ENCODE measurements at places on chromosomes 7 and 10.

DNA sequence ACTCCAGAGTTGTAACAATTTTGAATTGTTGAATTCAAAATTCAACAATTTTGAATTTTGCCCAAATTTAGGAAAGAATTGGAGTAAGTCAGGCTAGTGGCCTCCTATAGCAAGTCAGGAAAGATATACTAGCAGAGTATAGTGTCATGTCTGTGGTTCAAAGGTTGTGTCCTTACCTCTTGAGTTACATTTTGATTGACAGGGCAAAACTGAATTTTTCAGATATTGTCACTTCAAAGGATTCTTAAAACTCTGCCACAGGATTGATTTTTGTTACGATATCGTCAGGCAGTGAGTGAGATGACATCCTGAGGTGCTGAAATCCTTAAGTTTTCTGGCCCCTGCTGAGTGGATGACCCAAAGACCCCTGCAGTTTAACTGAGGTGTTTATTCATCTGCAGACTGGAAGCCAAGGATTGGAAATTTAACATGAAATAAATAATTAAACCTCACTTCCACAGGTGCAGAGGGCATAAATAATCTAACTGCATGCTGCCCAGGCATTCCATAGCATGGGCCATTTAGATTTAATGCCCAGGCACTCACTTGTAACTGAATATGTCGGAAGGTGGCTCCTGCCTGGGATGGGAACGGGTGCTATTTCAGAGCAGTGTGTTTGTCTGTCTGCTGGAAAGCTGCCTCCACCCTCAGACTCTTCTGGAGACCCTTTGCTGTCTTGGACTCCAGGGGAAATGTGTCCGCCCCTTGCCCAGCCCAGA is 50.8 kb downstream of the RBM20 start:
- H3K4me3 ChIP-seq = no peak overlapping the region
- no peaks in the 10 kb centered on the region for H3K36me3 ChIP-seq
- H3K4me1 ChIP-seq = no peaks in the 10 kb centered on the region

GRCh38 chr10:48692748-48693147 is 8.1 kb downstream of the WDFY4 start:
- H3K36me3 ChIP-seq = no peaks in the 10 kb centered on the region
- no peak overlapping the region for H3K4me3 ChIP-seq
- peaks cover 60% of the 10 kb centered on the region for H3K27me3 ChIP-seq
- DNase-seq = no peak
- no peak overlapping the region for H3K27ac ChIP-seq
- peaks cover 3% of the 10 kb centered on the region for H3K4me1 ChIP-seq

GRCh38 chr10:97782455-97783228 is 10.8 kb upstream of the SFRP5 start:
- H3K27me3 ChIP-seq = peaks cover 5% of the 10 kb centered on the region
- H3K4me3 ChIP-seq = peak overlapping the region; percentile 58
- peak overlapping the region; percentile 72 for H3K27ac ChIP-seq
- no peaks in the 10 kb centered on the region for H3K36me3 ChIP-seq
- peaks cover 23% of the 10 kb centered on the region for H3K4me1 ChIP-seq

- H3K27ac ChIP-seq = no peak overlapping the region
- H3K4me1 ChIP-seq = peaks cover 2% of the 10 kb centered on the region
- H3K36me3 ChIP-seq = no peaks in the 10 kb centered on the region
- DNase-seq = no peak
- no peaks in the 10 kb centered on the region for H3K27me3 ChIP-seq
- no peak overlapping the region for H3K4me3 ChIP-seq
Measured at GRCh38 chr10:7457478-7458316, 46.9 kb upstream of the SFMBT2 start.

- DNase-seq = no peak
- H3K4me1 ChIP-seq = peaks cover 81% of the 10 kb centered on the region
- H3K4me3 ChIP-seq = peak overlapping the region; percentile 91
- H3K36me3 ChIP-seq = peaks cover 2% of the 10 kb centered on the region
- no peaks in the 10 kb centered on the region for H3K27me3 ChIP-seq
Measured at GRCh38 chr10:6562221-6562620, 17.9 kb downstream of the PRKCQ start.

GRCh38 chr7:137592232-137592896 is 248.8 kb upstream of the PTN start:
- no peak overlapping the region for H3K4me3 ChIP-seq
- H3K27me3 ChIP-seq = peaks cover 12% of the 10 kb centered on the region
- H3K36me3 ChIP-seq = no peaks in the 10 kb centered on the region

- H3K27ac ChIP-seq = peak within 1 kb of the TSS; percentile 100
- H3K36me3 ChIP-seq = no peaks in the 10 kb centered on the region
- peak within 1 kb of the TSS; percentile 93 for H3K4me3 ChIP-seq
- DNase-seq = peak; percentile 83
- peaks cover 35% of the 10 kb centered on the region for H3K4me1 ChIP-seq
Measured at GRCh38 chr7:102433219-102434038, at the start of gene ORAI2. ORAI2 (plus strand) TSS chr7:102433575; CDS start chr7:102438957, 5,382 bp downstream.

GRCh38 chr10:117004227-117005025 is 561 bp downstream of the SHTN1 start:
- H3K4me3 ChIP-seq = peak overlapping the region; percentile 79
- peaks cover 37% of the 10 kb centered on the region for H3K27me3 ChIP-seq
- H3K4me1 ChIP-seq = peaks cover 2% of the 10 kb centered on the region
- H3K27ac ChIP-seq = no peak overlapping the region

- peaks cover 4% of the 10 kb centered on the region for H3K4me1 ChIP-seq
- H3K4me3 ChIP-seq = no peak overlapping the region
- DNase-seq = no peak
- peaks cover 5% of the 10 kb centered on the region for H3K36me3 ChIP-seq
- peaks cover 12% of the 10 kb centered on the region for H3K27me3 ChIP-seq
- no peak overlapping the region for H3K27ac ChIP-seq
Measured at GRCh38 chr7:128810473-128810872, 18.7 kb downstream of the CCDC136 start.

- no peaks in the 10 kb centered on the region for H3K27me3 ChIP-seq
- H3K27ac ChIP-seq = no peak overlapping the region
- H3K4me3 ChIP-seq = no peak overlapping the region
- no peaks in the 10 kb centered on the region for H3K4me1 ChIP-seq
Measured at GRCh38 chr7:40808378-40808942, 673.7 kb downstream of the SUGCT start.

DNA sequence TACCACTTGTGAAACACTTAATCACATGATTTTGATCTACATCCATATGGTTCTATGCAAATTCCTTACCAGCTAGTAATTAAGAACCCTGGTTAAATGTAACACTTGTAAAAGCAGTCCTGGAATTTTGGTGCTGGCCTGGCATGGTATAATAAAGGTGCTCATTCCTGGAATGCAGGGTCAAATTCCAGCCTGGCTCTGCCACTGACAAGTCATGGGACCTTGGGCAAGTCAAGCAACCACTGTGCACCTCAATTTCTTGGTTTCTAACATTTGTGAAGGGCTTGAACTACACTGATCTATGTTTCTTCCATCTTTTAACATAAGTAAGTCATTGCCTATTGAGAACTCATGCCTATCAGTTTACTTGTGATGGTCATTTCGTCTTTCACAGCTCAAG is 91.9 kb upstream of the PIK3CG start:
- no peak overlapping the region for H3K27ac ChIP-seq
- peaks cover 10% of the 10 kb centered on the region for H3K27me3 ChIP-seq
- H3K4me1 ChIP-seq = peaks cover 6% of the 10 kb centered on the region
- DNase-seq = no peak

DNA sequence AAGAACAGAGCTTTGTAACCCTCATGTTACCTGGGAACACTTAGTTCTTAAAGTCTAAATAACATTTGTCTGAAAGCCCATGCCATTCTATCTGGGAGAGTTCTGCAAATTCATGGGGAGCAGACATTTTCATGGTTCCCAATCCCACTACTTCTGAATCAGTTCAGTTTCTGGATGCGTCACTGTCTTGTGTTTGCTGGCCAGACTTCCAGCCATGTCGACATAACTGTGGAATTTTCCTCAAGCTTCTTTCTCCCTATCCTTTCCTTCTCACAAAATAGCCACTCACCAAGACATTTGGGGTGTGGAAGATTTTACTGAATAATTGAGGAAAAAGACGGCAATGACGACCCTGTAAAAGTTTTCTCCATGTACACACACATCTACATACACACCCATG is 272.5 kb downstream of the NEBL start:
- H3K4me1 ChIP-seq = no peaks in the 10 kb centered on the region
- no peak overlapping the region for H3K4me3 ChIP-seq
- H3K27me3 ChIP-seq = no peaks in the 10 kb centered on the region
- no peak for DNase-seq

GRCh38 chr10:122310311-122311050 is 39.4 kb downstream of the BTBD16 start:
- H3K4me1 ChIP-seq = peaks cover 5% of the 10 kb centered on the region
- H3K36me3 ChIP-seq = peaks cover 3% of the 10 kb centered on the region
- peak overlapping the region; percentile 34 for H3K27ac ChIP-seq

DNA sequence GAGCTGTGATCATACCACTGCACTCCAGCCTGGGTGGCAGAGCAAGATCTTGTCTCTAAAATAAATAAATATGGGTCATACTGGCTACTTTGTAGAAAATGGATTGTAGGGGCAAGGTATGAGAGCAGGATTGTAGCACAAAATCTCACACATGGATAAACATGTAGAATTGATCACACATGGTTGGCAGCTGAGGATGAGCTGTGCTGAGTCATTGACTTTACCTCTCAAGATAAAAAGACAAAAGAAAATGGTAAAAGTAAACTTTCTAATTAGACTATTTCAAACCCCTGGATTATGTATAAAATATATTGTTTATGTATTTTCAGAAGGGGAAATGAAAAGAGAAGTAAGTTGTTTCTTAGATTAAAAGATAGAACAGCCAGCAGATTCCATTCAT is 69.3 kb downstream of the APBB1IP start:
- no peaks in the 10 kb centered on the region for H3K27me3 ChIP-seq
- no peak overlapping the region for H3K4me3 ChIP-seq
- peak overlapping the region; percentile 85 for H3K27ac ChIP-seq

DNA sequence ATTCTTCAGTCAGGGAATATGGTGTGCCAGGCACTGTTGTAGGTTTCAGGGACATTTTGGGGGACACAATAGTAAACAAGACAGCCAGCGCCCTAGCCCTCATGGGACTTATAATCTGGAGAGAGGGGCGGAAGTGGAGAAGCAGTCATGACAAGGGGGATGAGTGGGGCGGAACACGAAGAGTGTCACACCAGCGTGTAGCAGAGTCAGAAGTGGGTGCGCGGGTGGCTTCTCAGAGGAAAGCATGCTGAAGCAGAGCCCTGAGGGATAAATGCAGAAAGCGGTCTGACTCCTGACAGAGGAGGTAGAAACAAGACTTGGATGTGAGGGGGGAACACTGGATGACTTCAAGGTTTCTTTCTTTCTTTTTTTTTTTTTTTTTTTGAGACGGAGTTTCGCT is 160.3 kb upstream of the LYZL2 start:
- H3K4me1 ChIP-seq = peaks cover 18% of the 10 kb centered on the region
- no peak for DNase-seq
- H3K4me3 ChIP-seq = no peak overlapping the region
- no peak overlapping the region for H3K27ac ChIP-seq
- H3K27me3 ChIP-seq = no peaks in the 10 kb centered on the region

- no peak for DNase-seq
- no peak overlapping the region for H3K27ac ChIP-seq
- H3K4me1 ChIP-seq = no peaks in the 10 kb centered on the region
- H3K27me3 ChIP-seq = no peaks in the 10 kb centered on the region
- no peak overlapping the region for H3K4me3 ChIP-seq
Measured at GRCh38 chr7:20132585-20132984, 84.6 kb downstream of the MACC1 start.

GRCh38 chr7:142452791-142453190 is 194.9 kb upstream of the PRSS58 start:
- H3K4me1 ChIP-seq = peaks cover 23% of the 10 kb centered on the region
- no peak overlapping the region for H3K4me3 ChIP-seq
- peaks cover 4% of the 10 kb centered on the region for H3K27me3 ChIP-seq
- no peak for DNase-seq
- peaks cover 5% of the 10 kb centered on the region for H3K36me3 ChIP-seq

DNA sequence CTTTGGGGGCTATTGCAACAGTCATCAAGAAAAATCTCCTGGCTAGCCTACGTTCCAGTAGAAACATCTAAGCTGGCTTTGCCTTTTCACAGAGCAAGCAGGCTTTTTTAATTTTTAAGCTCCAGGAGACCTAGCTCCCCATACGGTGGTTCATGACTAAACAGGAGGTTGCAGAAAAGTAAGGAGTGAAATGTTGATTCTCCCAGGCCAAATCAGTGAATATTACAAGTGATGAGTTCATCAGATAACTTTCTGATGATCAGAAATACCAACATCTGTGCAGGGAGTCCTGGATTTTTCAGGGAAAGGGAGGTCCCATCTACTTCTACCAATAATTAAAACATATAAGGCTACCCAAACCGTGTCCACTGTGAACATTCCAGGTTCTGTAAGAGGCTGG is 477.3 kb upstream of the CELF2 start:
- peaks cover 30% of the 10 kb centered on the region for H3K27me3 ChIP-seq
- H3K36me3 ChIP-seq = no peaks in the 10 kb centered on the region
- no peak overlapping the region for H3K4me3 ChIP-seq
- H3K4me1 ChIP-seq = no peaks in the 10 kb centered on the region

Measured in T-helper 17 cell (primary cell).